Fibroblast of skin of right biceps (primary cell): ENCODE measurements at places on chromosomes 1 and 21.

DNA sequence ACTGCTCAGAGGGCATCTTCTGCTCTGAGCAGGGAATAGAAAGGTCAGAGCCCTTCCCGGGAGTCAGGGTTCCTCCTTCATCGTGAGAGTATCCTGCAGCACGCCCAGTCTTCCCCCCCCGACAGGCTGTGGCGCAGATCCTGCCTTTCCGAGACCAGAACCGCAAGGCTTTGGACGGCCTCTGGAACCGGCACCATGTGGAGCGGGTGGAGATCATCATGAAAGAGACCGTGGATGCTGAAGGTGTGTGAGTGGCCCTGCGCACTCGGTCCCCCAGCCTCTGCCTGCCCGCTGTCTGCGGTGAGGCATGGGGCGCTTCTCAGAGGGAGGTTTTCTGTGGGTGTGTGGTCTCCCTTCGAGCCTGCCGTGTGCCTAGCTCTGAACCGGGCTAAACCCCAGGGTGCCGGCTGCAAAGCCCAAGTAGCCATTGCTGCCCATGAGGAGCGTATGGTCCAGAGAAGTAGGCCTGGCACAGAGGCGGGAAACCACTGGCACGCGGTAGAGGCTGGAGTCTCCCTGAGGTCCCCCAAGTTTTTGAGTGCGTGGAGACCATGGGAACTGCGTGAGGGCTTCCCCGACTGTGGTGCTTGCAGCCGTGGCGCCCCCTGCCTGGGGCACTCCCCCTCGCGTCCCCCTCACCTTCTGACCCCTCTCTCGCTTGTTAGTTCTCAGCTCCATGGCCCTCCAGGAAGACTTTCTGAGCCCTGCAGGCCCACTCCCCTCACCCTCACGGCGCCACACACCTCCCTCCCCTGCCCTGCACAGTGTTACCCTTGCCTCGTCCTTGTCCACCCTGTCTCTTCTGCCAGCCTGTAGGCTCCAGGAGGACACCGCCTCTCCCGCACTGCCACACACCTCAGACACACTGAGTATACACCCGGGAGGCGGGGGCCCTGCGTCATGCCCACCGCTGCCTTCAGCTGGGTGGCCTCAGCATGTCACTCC lies 12.5 kb downstream of the H6PD start:
- DNase-seq: no peak

DNA sequence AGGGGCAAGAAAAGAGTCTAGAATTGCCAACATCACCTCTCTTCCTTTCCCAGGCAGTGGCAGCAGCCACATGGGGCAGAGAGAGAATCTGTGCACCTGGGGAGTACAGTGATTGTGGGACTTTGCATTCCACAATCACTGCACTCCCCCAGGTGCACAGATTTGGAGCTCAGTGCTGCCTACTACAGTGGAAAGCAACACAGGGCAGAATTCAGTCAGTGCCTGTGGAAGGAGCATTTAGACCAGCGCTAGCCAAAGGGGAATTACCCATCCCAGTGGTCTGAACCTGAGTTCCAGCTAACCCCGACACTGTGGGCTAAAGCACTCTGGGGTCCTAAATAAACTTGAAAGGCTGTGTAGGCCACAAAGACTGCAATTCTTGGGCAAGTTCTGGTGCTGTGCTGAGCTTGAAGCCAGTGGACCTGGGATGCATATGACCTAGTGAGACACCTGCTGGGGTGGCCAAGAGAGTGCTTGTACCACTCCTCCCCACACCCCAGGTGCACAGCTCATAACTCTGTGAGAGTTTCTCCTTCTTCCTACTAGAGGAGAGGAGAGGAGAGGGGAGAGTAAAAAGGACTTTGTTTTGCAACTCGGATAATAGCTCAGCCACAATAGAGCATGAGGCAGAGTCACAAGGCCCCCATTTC lies 50.3 kb downstream of the NUP210L start:
- DNase-seq: no peak

DNA sequence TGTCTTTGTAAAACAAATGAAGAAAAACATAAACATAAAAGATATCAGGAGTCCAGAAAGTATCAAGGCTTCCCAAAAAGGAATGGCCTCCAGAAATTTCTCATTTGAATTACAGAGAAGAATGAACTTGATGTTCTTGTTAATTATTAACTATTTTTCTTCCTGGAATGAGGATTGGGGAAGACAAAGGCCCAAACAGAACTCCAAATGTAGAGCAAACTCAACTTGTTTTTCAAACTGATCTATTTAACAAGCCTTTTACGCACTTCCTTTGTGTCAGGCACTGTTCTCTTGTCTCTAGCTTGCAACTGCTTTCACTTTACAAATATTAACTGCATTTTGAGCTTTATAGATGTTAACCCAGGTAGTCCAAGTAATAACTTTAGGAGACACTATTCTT lies 45.5 kb downstream of the LAMC2 start:
- no peak for DNase-seq

DNA sequence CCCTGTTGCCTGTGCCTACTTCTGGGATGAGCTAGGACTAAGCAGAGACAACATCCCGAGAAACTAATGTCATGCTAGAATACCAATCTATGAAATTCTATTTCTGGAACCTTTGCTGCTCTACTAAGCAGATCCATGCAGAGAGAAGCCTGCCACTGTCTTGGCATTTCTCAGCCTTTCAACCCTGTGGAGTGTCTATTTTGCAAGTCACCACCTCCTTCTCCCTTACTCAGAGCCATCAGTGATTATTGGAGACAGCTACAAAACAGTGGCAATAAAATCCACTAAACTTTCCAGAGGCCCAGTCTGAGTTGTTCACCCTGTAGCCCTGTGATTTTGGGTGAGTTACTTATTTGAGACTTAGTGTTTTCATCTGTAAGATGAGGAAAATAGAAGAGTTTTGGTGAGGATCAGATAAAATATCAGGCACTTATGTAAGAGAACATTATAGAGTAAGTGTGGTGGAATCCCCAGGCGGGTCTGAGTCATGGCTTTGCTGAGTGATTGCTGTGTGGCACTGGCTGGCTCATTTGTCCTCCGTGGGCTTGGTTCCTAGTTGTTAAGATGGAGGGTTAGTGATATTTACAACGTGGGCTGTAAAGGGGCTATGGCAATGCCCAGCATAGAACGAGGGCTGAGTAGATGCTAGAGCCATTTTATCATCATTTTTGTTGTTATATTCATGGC lies 61.1 kb downstream of the FMN2 start:
- DNase-seq: peak; percentile 28

DNA sequence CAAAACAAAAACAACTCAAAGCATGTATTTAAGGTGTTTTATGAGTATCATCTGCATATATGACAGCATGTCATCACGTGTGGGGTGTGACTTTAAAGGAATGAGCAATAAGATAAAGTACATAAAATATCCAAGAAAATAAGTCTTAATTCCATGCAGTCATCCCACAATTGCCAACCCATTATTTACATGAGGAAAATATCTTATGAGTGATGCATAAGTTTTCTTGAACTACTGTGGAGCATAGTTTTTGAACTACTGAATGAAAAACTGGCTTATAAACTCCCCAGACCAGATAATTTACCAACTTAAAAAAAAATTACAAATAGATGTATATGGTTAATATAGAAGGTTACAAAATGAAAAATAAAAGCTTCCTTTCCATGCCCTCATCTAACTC lies 29.7 kb upstream of the MTMR11 start:
- DNase-seq: no peak

- DNase-seq: no peak
Observed at GRCh38 chr1:5645929-5646328, 346.3 kb downstream of the NPHP4 start.

GRCh38 chr1:19374926-19375325 lies 62.8 kb downstream of the SLC66A1 start:
- DNase-seq: peak; percentile 29

- DNase-seq: peak; percentile 13
Observed at GRCh38 chr21:40235528-40235927, 368.3 kb downstream of the PCP4 start.

DNA sequence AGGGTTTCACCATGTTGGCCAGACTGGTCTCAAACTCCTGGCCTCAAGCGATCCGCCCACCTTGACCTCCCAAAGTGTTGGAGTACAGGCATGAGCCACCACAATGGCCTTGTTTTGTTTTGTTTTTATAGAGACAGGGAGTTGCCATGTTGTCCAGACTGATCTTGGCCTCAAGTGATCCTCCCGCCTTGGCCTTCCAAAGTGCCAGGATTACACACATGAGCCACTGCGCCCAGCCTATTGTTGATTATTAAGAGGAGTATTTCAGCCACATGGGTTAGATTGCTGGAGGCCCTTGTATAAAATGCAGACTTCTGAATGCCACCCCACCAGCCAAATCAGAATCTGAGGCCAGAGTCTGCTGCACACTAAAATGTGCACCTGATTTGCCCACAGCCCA lies 57.2 kb upstream of the ANGPTL1 start:
- no peak for DNase-seq

- DNase-seq: no peak
Observed at GRCh38 chr21:43001316-43001715, 27.0 kb downstream of the PKNOX1 start.

GRCh38 chr1:174605198-174605597 lies 157.4 kb downstream of the GPR52 start:
- no peak for DNase-seq

- no peak for DNase-seq
Observed at GRCh38 chr1:51172811-51173210, 63.3 kb upstream of the RNF11 start.

- no peak for DNase-seq
Observed at GRCh38 chr1:1169429-1170214, 4.1 kb upstream of the TTLL10 start.

DNA sequence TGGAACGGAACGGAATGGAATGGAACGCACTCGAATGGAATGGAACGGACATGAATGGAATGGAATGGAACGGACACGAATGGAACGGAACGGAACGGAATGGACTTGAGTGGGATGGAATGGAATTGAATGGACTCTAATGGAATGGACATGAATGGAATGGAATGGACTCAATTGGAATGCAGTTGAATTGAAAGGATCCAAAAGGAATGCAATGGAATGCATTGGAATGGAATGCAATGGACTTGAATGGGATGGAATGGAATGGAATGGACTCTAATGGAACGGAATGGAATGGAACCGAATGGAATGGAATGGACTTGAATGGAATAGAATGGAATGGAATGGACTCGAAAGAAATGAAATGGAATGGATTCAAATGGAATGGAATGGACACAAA lies 102.4 kb upstream of the OR4F16 start:
- DNase-seq: peak; percentile 41

GRCh38 chr1:220880726-220881506 lies 1.7 kb downstream of the HLX start:
- peak; percentile 61 for DNase-seq

- no peak for DNase-seq
Observed at GRCh38 chr1:111798580-111798979, 42.9 kb downstream of the DDX20 start.

- no peak for DNase-seq
Observed at GRCh38 chr1:46523496-46524353, 27.7 kb downstream of the KNCN start.

DNA sequence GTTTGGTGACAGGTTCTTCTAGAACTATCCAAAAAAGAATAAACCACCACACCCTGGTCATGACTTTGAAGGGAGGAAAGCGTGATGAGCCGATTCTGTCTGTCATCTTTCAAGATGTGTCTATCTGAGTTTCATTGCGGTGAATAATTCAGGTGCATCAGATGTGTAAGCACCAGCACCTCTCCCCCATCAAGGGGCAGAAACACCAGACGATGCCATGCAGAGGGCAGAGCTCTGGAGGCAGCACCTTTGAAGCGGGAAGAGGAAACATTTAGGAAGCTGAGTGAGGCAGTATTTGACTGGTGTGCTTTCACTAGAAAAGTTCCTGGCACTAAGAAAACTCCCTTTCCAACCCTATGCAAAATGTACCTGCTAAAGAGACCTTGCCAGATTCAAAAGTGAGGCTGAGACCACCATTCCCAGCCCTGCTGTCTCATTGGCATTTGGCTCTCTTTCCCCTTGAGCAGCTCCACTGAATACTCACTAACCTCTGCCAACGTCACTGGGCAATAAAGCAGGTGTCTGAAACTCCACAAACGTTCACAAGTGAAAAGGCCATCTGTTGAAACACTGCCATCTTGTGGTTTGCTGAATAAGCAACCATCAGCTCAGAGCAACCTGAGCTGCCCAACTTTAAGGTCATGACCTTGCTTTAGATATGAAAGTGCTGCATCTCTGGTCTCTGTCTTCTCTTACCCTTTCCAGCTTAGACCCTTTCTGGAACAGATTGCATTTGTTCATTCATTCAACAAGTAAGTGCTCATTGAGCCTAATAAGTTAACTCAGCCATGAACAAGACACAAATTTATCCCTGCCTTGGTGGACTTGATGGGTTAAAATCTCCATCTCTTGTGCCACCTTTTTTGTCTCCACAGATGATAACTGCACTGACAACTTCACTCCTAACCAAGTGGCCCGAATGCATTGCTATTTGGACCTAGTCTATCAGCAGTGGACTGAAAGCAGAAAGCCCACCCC lies 228.6 kb downstream of the PAPPA2 start:
- DNase-seq: peak; percentile 50

DNA sequence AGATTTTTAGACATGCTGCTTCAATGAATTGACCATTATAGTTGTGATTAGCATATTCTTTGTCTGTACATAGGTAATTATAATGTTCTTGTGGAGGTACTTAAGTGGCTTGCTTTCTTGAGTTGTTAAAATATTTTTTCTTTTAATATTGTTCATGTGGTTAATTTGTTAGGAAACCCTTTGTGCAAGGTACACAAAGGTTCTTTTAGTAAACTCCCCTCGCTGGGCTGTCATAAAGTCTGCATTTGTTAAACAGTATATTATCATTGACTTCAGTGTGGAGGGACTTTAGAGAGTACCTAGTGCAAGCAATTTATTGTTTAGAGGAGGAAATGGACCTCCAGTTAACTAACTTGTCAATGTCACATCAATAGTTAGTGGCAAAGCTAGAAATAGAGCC lies 52.5 kb downstream of the DISP1 start:
- no peak for DNase-seq

DNA sequence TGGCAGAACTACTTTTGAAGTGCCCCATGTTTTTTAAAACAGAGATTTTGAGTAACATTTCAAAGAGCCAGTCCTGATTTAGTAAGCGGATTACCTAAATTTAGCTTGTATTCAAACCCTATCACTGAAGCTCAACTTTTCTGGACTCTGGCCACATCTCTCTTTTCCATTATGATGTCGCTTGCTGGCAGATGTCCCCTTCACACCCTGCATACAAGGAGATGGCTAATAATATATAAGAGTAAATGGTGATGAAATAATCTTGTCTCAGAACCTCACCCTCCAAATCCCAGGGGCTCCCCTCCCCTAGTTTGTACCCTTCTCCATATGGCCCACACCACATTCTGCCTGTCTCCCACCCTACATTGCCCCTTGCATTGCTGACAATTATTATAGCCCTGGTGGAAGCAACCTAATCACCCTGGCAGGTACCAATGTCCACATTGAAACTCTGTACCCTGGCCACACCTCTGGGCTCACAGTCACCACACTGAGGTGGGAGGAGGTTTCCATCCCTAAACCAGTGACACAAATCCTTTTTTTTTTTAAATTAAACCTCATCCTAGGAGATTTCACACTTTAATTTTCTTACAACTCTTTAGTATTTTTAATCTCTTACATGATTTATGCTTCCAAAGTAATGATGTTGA lies 106.0 kb upstream of the SYT6 start:
- no peak for DNase-seq
